ENCODE measurements at places on chromosomes 2 and 18.

- no peak for DNase-seq
Observed at GRCh38 chr2:193523662-193524061, 1328.9 kb upstream of the TMEFF2 start.

DNA sequence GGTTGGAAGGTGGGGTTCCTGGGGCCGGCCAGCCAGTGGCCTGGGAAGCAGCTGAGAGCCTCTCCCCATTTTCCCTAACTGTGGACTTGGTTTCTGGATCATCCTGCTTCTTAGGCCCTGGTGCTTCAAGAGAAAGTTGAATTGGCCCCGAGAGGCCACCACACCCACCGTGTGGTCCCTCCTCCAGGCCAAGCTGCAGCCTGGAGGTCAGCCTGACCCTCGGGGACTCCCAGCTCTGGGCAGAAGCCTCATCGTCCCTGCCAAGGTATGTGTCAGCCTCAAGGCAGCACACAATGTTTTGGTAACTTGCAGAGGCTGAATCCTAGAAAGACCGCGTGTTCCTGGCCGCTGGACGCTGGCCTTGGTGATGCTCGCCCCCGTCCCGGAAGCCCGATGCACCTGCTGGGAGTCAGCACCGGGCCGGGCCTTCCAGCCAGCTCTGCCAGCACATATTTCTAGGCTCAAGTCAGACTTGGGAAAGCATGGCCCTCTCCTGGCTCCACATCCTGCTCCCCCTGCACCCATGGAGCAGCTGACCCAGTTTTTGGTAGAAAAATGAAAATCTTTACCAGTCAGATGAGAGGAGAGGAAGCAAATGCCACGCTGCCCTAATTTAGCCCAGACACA is 72.6 kb downstream of the ACTR2 start:
- DNase-seq, result no peak

DNA sequence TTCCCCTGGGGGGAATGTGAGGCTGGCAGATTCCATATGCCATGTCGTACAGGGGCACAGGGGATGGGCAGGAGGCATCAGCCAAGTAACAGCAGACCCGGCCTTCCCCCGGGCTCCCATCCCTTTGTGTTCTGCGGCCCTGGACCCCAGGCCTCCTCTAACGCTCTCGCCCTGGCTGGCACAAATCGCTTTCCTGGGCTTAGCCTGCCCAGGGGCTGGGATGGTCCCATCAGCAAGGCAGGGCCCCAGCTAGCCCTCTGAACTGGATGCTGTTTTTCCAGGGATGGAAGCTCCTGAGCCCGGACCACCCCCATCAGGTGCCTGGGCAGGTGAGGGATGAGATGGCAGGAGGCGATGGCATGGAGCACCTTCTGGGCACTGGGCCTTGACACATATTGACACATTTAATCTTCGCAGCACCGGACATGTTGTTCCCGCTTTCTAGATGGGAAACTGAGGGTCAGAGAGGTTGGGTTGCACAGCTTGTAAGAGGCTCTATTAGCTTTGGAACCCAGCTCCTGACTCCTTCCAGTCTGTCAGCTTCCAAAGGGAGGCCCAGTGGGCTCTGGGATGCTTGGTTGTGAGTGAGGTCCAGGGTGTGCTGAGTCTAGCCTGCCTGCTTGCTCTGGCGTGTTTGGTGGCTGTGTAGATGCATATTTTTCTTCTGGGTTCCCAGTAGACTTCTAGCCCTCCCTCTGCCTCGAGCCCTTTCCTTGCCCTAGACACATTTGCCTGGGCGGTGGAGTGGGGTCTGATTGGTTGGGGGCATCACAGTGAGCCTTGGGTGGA is 40.3 kb downstream of the GLI2 start:
- no peak for DNase-seq

- no peak for DNase-seq
Observed at GRCh38 chr2:26822877-26823276, 25.1 kb upstream of the DPYSL5 start.

GRCh38 chr2:197573608-197574007 is 57.7 kb downstream of the MOB4 start:
- DNase-seq, result no peak

DNA sequence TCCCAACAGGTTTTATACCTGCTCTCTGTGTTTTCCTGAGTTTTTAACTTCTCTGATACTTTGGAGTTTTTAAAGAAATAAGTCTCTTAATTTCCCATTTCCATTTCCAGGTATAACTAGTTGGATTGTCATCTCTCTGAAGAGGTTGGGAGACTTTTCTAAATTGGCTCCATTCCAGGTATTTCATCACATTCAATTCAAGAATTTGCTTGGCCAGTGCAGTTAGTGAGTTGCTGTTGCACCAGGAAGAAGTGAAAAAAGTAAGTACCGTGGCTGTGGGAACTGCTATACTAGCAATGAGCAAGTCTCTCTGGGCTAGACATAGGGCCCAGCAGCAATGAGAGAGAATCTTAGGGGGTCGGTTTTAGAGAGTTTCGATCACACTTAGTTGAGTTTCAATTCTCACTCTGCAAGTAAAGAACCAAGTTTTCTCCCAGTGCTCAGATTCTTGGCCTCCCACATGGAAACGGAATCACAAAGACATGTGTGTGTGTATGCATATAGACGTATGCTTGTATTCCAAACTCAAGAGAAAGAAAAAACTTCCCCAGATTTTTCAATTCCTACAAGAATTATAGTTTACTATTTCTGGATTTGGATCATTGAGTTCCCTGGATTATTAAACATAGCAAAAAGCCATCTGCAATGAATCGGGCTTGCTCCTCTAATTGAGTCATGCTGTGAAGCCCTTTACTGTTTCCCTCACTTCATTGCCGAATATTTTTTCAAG is 894.4 kb downstream of the BCL11A start:
- no peak for DNase-seq

DNA sequence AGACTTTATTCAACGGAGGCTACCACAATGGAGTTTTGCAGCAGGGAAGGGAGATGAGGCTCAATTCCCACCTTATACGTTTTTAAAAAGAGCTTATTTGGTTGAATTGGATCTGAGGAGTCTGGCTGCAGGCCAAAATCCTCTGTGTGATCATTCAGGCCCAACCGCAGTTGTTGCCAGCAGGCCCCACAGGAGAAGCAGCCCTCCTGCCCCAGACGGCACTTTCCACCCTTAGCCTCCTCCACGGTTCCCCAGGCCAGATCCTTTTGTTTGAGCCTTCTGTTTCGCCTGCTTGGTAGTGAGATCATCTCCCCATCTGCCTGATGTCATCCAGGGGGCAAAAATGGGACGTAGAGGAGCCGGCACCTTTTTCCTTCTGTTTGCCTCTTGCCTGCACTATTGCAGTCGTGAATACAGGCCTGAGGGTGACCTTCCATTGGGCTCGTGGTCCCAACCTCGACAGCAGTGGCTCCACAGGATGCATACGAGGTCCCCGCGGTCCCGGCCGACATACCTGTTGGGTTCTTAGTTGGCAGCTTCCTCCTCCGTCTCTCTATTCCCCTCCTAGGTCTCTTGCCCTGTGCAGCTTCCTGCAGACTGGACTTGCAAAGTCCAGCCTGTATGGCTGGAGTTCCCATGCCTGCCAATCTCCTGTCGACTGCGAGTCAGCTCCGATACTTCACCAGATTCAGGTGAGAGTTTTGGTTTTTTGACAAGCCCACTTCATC is 9.3 kb upstream of the GPR35 start:
- no peak for DNase-seq

GRCh38 chr2:85104228-85104627 is 29.0 kb upstream of the TCF7L1 start:
- no peak for DNase-seq

DNA sequence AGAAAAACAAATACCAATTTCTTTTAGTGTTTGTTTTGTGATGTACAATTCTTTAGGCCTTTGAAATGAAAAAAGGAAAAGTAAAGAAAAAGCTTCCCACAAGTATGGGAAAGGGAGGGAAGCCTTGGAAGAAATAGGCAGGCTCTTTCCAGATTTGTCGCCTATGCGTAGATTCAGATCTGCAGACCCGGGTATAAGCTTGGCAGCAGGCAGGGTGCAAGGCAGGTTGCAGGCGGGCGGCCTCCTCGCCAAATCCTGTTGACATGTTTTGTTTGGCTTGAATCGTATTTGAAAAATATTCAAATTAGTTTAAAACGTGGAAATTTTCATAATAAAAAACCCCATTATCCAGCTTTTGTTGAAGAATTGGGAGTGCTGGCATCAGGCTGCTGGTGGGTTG is 104.3 kb downstream of the ACOXL start:
- no peak for DNase-seq
